ENCODE measurements at places on chromosomes 6 and 20. TPM values are rescaled to one million over a fixed set of nuclear protein-coding genes. Genes with fewer than 3 reads are reported as not detected.

- DNase-seq = no peak
Measured at GRCh38 chr6:146357578-146358430, 185.8 kb upstream of the RAB32 start.

- no peak for DNase-seq
Measured at GRCh38 chr6:36443471-36444428, 950 bp downstream of the KCTD20 start.

DNA sequence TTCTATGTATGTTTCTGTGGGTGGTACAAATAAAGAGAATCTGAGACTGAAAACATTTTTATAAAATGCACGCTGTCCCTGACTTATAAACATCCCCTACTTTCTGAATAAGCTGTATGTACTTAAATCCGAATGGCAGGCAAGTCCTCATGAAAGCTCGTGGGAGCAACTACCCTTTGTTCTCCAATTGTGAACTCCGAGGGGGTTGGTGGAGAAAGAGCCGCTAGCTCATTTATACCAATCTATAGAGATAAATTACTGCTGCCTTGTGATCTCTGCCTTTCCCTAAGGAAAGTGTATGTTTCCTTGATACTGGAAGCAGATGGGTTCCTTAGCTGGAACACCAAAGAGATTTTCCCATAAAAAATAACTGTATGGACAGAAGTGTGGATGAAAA, 84.5 kb downstream of the GJA10 start:
- DNase-seq = no peak

DNA sequence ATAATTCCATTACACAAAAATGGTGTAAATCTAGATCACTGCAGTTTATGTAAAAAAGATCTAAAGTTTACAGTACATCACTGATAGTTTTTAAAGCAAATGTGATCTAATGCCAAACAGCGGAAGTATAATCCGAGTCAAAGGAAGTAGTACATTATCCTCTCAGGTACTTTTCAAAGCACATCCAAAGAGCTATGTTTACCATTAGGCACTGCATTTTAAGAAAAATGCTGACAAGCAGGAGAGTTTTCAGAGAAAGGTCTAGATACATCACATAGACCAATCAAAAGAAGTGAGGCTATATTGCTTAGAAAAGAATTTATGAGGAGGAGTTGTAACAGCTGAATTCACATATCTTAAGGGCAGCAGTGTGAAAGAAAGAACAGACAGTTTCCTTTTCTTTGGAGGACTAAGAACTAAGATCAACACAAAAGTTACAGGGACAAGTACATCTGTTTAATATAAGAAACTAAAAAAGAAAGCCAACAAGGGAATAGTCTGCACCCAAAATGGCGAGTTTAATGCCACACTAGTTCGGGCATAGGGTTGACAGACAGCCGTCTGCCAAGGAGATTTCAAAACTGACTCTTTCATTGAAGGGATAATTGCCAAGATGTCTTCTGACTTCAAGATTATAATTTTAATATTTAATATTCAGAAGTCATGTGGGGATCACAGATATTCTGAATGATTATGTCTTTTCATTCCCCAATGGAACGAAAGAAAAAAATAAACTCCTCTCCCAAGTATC, 1.4 kb downstream of the ZNF184 start:
- no peak for DNase-seq

Gene TTPAL
- total RNA-seq = 4.5 TPM

Gene PDYN
- total RNA-seq = not detected

DNA sequence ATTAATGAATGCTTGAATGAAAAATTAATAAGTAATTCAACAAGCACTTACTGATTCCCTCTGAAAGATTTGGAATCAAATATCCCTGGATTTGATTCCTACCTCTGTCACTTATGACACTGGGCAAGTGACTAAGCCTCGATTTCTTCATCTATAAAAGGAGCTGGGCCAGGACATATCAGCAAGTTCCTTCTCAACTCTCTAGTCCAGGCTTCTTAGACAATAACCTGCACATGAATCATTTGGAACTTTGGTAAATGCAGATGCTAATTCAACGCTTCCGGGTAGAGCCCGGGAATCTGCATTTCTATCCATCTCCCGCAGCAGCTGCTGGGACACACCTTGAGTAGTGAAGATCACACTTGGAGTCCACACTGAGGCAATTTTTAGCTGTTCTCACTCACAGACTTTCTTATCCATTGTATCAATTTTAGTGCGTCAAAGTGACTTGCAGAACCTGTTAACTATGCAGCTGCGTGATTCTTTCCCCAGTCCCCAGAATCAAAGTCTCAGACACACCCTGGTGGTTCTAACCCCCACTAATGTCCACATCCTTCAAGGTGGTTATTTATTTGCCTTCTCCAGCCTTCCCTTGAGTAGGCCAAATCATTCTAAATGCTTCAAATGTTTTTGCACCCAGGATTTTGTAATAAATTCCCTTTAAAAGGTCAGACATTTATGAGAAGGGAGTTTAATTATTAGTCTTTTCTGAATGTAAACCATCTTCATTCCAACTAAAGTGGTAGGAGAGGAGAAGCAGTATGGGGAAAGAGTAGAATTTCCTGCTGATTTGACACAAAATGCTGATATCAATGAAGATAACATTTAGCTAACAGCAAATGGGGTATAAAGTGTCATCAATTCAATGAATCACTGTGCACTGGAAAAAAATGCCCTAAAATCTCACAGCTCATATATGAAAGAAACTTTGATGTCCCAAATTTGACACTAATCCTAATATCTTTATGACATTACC, 26.0 kb upstream of the CCND3 start:
- DNase-seq = no peak

- DNase-seq = no peak
Measured at GRCh38 chr20:5046656-5047339, 45.5 kb upstream of the SLC23A2 start.

DNA sequence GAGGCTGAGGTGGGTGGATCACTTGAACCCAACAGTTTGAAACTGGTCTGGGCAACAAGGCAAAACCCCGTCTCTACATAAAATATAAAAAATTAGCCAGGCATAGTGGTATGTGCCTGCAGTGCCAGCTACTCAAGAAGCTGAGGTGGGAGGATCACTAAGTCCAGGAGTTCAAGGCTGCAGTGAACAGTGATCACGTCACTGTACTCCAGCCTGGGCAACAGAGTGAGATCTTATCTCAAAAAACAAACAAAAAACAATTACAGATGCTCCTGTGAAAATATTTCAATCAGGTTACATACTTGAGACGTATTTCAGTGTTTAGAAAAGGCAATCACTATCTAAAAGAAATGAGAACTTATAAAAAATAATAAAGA, 33.8 kb downstream of the RANBP9 start:
- no peak for DNase-seq

Measured in gastrocnemius medialis (tissue), 4 donors.